ENCODE measurements at places on chromosomes 6 and 20. TPM values are rescaled to one million over a fixed set of nuclear protein-coding genes. Genes with fewer than 3 reads are reported as not detected.

DNA sequence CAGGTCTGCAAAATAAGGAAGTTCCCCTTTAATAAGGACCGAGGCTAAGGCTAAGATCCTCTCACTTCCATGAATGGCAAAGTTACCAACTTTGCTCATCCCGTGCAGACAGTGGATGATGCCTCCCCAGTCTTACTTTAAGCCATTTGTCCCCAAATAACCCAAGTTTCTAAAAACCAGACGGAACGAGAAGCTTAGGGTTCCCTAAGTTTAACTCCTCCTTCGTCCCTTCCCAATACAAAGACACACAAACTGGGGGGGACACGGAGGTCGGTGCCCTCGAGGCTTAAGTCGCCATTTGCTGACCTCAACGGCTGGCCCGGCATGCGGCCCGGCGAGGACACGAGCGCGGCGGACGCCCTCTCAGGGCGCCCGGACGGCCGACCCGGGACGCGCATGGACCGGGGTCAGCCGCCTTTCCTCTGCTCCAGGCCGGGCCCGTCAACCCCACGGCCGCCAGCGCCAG lies 527 bp downstream of the FBXO30 start:
- peak; percentile 34 for DNase-seq

Gene WFDC12
- not detected for total RNA-seq

- DNase-seq, result no peak
Measured at GRCh38 chr20:64238115-64238825, 17.3 kb upstream of the PCMTD2 start.

DNA sequence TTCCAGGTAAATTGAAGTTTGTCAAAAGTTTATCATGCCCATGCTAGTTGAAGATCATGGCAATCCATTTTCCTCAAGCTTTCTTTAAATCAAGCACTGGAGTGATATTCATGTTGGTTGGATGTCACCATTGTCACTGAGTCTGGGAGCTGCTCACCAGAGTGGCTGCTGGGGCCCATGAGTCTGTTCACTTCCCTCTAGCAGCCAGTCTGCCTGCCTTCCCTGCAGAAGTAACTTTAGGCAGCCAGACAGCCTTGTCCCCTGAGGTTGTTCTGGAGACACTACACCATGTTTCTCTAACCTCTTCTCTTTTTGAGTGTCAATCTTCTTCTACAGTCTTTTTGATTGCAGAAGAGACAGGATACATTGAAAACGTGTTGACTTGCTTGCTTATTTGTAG lies 5.5 kb downstream of the SIRT5 start:
- no peak for DNase-seq

DNA sequence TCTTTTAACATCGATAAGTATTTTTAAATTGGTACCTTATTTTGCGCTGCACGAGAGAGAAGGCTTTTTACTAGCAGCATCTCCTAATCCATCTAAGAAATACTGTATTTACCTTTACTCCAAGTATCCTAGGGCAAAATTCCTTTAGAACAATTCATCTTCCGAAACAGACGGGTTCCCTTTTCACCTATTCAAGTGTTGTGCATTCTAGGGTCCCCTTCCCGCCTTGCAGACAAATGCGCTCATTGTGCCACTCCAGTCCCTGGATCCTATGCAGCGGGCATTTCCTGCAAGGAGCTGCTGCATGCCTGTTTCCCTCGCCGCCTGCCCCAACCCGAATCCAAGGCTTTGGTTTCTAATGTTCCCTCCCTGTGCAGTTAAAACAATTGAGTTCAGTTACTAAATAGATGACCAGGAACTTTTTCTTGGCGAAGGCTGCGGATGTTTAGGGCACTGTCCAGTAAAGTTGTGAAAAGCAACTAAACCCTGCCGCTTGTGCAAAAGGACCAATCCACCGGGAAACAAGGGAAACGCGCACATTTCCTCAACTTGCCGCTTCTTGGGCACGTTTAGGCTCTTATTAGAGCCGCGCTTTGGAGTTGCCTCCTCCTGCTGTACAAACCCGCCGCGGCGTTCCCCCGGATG lies 556 bp upstream of the SCAF8 start:
- DNase-seq, result no peak

Gene SUMO4
- total RNA-seq, result 11.2 TPM

GRCh38 chr6:41336824-41337223 lies 1.4 kb downstream of the NCR2 start:
- DNase-seq, result no peak

Gene WFDC10B
- not detected for total RNA-seq

Gene CDH4
- total RNA-seq, result 0.09 TPM

GRCh38 chr6:1439349-1439748 lies 50.0 kb downstream of the FOXF2 start:
- DNase-seq, result no peak
